ENCODE measurements at places on chromosomes 2 and 18.

DNA sequence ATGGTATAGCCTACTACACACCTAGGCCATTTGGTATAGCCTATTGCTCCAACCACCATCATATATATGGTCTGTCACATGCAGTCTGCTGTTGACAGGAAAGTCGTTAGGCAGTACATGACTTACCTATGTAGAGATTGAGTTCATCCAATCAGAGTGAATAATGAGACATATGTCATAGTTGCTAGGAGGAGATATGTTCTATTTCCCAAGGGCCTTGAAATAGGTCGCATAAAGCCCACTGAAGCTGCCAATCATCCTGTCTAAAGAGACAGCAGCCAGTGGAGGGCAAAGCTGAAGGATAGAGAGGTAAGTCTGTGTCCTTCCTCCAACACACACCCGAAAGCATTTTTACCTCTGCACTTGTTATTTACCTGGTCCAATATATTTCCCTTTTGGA, 263.4 kb downstream of the PTPRM start:
- no peak for DNase-seq

DNA sequence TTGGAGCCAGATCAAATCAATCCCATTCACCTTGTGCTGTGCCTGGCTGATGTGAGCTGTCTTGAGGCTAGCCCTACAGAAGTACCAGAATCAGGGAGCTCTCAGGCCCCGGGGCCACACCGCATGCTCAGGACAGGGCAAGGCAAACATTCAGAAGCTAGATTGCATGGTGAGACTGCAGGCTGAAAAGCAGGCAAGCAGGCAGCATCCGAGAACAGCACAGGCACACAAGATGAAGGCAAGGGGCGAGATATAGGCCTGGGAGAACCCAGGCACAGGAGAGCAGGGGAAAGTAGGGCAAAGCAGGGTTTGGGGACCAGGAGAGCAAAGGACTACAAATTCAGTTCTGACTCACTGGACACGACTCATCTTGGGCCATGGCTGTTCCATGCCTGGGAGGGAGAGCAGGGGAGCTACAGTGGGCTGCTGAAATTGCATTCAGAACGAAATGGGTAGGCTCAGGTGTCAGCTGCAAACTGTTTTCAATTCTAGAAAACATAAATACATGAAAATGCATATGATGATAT, 59.6 kb downstream of the GALNT14 start:
- DNase-seq: no peak

- DNase-seq: no peak
Observed at GRCh38 chr2:207332480-207333212, 166.9 kb upstream of the KLF7 start.

- DNase-seq: no peak
Observed at GRCh38 chr18:58823412-58823811, 41.3 kb upstream of the ZNF532 start.

DNA sequence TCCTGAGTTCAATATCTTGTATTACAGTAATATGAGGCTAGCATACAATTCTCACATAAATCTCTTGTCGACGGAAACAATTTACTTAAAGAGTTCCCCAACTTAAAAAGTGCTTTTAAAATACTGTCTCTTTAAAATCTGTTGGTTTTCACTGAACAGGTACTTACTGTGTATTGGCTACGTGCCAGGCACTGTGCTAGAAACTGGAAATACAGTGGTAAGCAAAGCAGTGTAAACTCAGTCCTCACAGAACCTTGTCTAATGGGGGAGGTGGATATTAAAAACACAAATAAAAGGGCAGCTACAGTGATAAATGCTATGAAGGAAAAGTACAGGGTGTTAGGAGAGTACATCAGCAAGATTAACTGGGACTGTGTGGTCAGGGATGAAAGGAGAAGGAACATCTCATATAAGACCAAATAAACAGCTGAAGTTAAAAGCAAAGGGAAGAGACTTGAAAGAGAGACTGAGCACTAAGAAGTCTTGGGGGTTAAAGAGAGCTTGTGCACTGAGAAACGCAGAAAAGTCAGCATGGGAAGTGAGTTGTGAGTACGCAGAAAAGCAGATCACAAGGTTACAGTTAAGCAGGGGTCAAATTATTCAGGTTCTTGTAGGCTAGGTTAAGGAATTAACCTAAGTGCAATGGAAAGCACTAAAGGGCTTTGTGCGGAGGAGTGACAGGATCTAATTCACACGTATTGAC, 52.5 kb downstream of the USP40 start:
- no peak for DNase-seq

DNA sequence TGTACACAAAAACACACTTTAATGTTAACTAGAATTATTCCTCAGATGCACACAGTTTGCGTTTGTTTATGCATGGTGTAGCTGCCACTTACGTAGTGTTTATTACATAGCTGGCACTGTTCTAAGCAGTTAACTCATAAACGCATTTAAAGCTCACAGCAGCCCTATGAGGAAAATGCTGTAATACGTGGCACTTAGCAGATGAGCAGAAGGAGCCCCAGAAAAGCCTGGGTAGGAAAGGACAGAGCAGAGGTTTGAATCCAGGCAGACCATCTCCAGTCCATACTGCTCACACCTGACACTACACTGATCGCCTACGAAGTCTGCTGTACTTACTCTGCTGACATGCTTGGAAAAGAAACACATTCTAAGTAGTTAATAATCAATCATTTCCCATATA, 66.6 kb downstream of the BCL2 start:
- no peak for DNase-seq

- no peak for DNase-seq
Observed at GRCh38 chr2:6785493-6785892, 80.2 kb downstream of the CMPK2 start.

DNA sequence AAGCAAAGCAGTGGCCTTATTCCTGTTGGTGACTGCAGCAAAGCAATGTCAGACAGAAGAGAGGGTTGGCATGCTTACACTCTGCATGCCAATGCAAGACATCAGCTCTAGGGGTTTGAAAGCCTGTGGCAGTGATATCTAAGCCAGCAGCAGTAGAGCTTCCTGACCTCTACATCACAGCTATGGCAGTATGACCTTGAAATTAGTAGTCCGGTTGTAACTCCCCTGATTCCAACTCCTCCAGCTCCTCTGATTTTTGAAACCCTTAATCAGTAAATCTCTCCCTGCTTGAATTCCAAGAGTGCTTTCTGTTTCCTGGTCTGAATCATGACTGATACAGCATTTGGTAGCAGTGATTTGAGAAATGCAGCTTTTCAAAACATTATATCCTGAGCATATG, 60.0 kb upstream of the LRP1B start:
- DNase-seq: no peak

DNA sequence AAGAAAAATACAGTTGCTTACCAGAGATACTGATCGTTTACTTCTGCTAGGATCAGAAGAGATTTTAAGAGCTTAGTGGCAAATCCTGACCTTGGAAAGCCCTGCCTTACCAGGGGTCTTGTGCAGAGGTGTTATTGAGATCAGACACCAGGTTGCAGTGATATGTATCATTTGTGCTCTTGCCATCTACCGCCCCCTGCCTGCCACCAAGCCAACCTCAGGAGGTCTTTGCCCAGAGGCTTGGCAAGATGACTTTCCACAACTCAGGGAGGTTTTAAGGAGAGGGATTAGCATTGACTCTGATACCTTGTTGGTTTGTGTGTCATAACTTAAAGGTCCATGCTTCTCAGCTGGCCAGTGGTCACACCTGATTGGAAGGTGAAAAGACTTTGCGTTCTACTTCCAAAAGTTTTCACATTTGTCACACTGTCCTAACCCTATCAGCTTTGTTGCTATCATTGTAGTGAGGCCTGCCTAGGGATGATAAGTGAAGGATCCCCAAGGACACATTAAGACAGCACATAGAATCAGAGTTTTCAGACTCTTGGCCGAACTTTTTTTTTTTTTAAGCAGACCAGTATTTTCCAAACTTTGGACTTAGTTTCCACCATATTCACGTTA, 46.2 kb upstream of the MGAT5 start:
- no peak for DNase-seq

DNA sequence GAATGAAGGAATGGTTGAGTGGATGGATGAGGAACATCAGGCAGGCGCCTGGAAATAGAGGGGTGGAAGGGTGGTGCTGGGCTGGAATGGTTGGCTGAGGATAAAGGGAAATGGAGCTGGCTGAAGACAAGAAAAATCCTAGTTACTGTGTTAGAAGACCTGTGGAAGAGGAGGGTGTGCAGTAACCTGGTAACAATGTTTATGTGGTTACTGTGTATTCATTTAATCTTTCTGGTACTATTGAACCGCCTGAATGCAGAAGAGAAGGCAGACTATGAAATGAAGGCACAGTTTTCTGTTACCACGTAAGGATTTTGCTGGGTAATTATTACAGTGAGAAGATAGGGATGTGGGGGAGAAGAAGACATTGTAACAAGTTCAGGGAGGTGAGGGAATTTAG, 110.3 kb upstream of the MGAT5 start:
- DNase-seq: no peak

DNA sequence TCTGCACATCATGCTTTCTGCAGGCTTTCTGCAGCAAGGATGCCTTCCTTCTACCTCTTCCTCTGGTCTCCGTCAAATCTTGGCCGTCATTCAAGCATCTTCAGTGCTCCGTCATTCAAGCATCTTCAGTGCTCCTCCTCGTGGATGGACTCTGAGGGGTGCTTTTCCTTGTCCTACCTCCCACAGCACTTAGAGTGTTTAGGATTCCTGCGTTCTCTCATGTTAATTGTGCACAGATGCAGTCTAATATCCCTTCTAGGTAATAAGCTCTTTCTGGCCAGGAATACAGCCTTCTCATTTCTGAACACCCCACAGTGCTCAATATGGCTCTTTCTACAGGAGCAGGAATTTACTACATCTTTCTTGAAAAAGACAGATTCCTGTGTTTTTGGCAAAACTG, 59.8 kb downstream of the ZNF236 start:
- DNase-seq: peak; percentile 23

DNA sequence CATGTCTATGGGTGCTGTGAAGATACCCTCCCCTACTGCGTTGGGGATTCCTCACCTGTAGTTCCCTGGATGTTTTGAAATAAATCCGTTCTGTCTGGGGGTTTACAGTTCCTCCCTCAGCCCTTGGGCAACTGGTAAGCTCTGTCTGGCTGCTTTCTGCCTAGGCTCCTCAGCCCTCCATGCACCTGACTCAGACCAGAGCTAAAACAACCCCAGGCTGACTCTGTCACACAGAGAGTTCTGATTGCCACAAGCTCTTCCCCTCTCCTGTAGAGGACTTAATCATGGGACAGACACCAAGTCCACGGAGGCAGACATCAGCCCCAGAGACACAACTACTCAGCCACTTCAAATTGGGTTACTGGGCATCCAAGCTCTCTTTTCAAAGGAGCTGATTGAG, 6.3 kb downstream of the VIT start:
- no peak for DNase-seq

DNA sequence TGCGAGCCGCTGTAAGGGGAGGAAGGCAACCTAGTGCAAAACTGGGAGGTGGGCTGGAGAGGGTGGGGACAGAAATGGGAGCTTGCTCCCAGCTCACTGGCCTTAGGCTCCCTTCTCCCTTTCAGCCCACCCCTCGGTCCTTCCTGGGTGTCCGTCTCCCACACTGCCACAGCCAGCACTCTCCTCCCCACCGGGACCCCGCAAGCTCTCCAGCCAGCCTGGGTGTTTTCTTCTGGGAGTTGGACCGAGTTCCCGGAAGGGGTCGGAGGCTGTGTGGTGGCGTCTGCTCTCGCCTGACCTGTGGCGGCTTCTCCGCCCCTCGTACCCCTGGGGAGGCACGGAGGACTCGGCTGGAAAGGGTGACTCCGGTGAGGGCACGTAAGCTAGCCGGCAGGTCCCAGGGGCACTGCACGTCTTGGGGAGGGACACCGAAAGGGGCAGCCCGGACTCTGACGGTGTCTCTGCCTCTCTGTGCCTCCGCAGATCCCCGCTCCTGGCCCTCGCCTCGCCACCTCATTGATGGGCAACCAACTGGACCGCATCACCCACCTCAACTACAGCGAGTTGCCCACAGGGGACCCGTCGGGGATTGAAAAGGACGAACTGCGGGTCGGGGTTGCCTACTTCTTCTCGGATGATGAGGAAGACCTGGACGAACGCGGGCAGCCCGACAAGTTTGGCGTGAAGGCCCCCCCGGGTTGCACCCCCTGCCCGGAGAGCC, 1.1 kb downstream of the LRATD1 start:
- DNase-seq: no peak

DNA sequence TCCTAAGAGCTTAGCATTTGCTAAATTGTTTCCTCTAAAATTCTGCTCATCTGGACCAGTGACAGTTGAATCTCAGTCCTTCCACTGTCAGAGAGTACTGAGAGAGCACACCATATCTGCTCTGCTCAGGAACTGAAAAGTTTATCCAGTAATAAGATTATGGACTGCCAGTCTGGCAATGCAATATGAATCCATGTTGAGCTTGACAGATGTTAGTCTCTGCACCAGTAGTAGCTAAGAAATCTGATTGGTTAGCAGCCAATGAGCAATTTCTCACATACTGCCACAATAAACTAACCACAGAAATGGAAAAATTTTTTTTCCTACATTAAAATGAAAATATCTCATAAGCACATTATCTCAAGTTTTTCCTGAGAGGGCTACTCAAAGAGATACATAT, 2.3 kb downstream of the PRKD3 start:
- no peak for DNase-seq

DNA sequence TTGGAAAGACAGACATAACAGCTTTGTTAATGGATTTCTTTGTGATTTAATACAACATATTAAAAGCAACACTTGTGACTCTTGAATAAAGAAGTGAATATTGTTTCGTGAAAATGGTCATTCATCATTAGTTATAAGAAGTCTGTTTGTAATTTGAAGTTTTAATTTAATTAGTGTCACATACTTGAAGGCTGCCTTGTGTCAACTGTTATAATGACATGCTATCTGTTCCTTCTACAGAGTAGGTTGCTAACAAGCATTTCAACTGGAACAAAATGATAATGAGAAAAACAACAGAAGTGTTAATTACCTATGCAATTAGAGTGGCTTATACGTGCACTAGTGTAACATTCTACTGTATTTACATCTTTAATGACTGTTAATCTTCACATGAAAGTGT, 624.7 kb downstream of the LRP1B start:
- DNase-seq: no peak

DNA sequence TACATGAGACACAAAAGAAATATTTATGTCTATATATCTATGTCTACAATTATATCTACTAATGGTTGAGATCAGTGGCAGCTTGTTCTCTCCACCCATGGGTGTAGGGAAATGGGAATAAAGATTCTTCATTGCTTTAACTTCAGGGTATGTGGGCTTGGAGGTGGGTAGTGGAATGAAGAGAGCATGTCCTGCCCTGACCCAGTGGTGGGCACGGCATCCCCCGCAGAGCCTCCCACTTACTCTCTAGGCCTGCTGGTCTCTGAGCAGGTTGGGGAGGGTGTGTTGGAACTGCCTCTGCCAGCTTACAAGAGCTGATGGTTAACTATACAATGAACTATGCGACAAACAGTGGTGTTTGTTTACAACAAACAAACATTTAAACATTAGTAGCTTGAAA, 152.5 kb upstream of the SKOR2 start:
- no peak for DNase-seq

Data from pons (tissue), 1 donor.